Mesenteric fat pad (tissue), 1 donor: ENCODE measurements at places on chromosomes 16 and 17.
A peak's percentile ranks its signal among the peaks of the same experiment; 100 is the strongest.

- DNase-seq: no peak
These were observed 5.7 kb upstream of the MPRIP start for GRCh38 chr17:17036524-17036998.

DNA sequence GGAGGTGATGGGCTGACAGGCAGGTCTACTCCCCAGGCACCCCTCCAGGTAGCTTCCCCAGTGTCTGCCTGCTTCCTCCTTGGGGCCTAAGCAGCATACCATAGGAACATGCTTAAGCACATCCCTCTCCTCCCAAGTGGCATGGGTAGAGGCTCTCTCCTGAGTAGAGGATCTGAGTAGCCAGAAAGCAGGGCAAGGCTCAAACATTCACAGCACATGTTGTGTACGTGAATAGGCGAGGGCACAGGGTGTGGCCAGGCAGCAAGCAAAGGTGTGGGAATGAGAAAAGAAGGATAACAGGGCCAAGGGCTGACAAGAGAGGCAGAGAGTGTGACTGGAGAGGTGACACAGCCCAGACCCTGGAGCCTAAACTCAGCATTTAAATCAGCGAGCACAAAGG, 29.7 kb upstream of the GFOD2 start:
- DNase-seq: no peak

DNA sequence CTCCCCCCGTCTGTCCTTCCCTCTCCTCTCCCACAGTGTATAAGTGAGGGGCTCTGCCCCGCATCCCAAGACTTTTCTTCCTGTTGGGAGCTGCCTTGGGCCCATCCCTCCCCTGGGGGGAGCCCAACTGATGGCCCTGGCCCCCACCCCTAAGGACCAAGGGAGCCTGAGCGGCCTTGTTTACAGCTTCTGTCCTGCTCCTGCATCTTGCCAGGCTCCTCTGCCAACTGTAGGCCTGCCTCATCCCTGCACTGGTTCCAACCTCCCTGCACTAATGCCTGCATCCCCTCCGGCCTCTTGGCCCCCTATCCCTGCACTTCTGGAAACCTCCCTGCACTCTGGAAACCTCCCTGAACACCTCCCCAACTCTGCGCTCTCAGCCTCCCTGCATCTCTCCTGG, 1.4 kb upstream of the PAGR1 start:
- DNase-seq: no peak

DNA sequence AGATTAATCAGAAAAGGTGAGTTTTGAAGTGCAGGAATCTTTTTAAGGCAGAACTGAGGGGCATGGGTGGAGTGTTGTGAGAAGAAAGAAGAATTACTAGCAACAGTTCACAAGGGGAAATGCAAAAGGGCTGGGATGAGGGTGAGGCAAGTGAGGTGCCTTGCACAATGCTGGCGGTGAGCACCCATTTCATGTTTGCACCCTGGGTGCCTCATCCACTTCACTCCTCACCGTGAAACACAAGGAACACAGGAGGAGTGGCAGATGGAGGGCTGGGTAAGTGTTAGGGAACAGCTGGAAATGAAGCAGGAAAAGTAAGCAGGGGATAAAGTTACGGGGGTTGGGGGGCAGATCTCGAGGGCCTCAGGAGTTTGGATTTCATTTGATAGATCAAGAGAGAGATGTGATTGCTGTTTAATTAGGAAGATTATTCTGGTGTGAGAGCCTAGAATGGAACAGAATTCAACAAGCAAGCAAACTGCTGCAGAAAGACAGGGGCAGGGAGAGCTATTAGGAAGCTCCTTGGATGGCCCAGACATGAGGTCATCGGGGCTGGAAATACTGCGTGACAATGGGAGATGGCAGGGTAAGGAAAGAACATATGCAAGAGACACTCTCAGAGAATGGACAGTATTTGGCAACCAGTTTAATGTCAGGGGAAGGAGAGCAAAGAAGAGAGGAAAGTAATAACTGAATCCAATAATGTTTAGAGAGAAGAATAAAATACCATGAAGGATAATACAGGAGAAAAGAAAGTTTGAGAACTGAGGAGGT, 8.3 kb upstream of the HEATR6 start:
- DNase-seq: no peak

- no peak for DNase-seq
These were observed 12.4 kb upstream of the ZNF19 start for GRCh38 chr16:71501547-71501946.

DNA sequence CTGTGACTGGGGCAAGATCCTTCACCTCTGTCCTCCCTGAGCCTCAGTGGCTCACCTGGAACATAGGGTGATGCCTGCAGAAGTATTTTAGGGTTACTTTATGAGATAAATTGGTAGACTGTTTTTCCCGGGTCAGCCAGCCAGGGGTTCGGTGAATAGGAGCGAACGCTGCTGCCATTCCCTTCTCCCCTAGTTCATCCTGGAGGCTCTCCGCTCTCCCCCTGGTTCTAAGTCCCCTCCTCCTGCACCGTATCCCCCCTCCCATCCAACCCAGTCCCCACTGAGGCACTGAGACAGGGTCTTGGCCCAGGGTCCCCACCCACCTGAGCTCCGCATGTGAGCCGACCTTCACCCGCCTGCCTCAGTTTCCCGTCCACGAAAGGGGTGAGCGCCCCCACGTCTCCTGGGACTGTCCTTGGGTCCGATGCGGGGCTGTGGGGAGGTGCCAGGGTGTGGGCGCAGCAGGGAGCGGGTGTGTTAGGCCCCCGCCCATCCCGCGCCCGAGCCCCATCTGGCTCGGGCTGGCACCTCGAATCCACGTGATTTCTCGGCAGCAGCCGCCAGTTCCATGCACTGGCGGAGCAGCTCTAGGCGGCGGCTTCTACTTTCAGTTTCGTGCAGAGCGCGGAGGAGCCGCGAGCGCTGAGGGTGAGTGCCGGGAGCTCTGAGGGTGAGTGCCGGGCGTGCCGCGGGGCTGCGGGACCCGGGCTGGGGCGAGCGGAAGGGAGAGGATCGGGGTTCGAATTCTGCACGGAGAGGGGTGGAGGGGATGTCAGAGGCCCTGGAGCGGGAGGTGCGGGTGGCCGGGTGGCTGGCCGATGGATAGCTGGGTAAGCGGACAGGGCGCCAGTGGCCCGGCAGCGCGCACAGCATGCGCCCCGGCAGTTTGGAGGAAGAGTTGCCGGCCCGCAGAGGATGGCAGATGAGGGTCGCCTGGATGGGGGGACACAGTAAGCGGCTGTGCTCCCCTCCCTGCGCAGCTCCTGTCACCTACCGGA, at the start of gene NLRC5:
Gene NLRC5 (plus strand): TSS at position 610 of the 998 bp plus-strand sequence. CDS start 31,156 bp downstream, outside the sequence.
- peak; percentile 96 for DNase-seq

DNA sequence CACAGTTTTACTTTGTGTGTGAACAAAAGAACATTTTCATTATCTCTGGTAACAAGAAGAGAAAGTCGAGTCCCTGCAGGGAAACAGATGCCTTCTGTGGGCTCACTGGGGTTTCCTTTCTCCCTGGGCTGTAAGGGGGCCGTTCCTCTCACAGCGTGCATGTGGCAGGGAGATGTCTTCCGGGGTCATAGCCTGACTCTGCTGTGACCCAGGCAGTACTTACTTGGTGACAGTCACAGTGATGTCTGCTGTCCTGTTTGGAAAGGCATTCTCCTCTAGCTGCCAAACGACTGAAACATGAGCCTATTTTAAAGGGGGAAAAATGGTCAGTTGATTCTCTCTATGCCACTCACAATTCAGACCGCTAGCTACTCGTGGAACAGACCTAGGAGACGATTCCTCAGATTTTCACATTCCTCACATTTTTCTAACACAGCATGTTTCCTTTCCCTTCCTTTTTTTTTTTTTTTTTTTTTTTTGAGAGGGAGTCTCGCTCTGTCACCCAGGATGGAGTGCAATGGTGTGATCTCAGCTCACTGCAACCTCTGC, 7.3 kb downstream of the HASPIN start:
- DNase-seq: no peak

DNA sequence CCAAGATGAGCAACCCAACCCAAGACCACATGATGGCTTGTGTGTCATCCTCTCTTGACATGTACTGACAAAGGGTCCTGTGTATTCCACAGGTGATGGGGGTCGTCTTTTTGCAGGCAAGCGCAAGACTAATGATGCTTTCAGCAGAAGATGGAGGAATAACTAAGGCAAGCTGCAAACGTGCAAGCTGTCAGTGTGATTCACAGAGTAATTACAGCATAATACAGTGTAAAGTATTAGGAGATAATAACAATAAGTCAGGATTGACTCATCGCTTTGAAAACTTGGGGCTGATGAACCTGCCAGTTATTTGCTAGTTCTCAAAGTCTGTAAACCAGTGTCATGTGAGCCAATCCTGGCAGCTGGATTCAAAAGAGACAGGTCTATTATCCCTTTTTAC, 41.6 kb upstream of the ASIC2 start:
- DNase-seq: no peak

GRCh38 chr17:57699751-57700219, 45.3 kb downstream of the CCDC182 start:
- DNase-seq: no peak

DNA sequence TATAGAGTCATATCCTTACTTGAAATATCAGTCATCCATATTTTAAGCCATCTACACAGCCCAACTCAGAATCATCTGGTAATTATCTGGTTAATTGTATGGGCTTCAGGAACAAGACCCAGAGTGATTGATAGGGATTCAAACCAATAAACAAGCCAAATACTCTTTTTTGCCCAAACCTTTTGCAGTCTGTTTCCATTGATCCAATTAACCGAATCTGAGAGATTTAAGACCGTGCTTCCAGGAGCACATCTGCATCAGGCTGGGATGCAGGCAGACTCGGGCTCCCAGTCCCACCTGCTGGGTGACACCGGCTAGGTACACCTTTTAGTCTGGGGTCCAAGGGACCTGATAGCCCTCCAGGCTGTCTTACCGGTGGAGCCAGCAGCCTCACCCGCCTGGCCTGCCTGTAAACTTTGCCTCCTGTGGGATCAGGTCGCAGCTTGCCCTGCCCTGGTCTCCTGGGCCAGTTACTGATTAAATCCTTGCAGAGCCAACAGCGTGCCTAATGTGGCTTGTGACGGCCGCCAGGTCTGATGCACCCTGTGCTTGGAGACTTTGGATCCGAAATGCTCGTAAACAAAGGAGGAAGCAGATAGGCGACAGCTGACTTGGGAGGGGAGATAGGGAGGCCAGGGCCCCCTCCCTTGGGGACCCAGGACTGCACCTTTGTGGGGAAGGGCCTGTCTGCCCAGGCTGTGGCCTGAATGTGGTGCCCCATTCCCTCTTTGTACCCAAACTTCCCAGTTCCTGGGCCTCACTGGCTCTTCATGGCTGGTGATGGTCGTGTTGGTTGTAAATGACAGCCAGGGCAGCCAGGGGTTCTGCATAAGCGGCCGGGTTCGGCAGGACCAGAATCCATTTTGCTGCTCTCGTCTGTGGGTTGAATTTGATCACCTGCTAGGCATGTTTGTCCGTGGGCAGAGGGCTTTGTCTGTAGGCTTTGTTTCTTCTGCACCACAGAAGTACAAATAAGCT, 3.8 kb downstream of the CMIP start:
- no peak for DNase-seq

DNA sequence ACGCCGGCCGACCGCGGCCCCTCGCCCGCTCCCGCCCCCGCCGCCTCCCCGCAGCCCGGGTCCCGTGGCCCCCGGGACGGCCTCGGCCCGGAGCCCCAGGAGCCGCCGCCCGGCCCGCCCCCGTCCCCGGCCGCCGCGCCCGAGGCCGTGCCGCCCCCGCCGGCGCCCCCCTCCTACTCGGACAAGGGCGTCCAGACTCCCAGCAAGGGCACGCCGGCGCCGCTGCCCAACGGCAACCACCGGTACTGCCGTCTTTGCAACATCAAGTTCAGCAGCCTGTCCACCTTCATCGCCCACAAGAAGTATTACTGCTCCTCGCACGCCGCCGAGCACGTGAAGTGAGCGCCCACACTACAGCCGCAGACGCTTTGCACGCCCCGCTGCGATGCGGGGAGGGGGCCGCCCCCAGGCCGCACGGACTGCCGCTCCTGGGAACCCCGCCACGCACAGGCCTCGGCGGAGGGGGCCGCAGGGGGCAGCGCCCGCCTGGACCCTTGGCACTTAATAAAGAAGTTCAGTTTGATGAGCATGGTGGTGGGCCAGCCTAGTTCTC, 35.5 kb upstream of the ZC3H18 start:
- no peak for DNase-seq

GRCh38 chr17:82865774-82866395, 26.1 kb upstream of the ZNF750 start:
- no peak for DNase-seq

DNA sequence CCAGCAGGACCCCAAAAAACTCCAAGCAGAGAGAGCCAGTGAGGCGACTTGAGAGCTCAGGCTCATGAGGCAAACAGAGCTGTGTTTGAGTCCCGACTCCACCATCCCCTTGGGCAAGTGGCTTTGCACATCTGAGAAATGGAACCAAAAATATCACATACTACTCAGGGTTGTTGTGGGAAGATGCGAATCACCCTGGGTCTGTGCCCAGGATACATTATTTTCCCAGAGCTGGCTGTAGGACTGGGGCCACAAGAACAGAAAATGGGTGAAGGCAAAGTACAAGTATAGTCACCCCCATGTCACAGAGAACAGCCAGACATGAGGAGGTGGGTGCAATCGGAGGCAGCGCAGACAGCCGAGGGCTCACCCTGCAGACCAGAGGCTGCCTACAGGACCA, 127.3 kb downstream of the GAS7 start:
- DNase-seq: no peak

DNA sequence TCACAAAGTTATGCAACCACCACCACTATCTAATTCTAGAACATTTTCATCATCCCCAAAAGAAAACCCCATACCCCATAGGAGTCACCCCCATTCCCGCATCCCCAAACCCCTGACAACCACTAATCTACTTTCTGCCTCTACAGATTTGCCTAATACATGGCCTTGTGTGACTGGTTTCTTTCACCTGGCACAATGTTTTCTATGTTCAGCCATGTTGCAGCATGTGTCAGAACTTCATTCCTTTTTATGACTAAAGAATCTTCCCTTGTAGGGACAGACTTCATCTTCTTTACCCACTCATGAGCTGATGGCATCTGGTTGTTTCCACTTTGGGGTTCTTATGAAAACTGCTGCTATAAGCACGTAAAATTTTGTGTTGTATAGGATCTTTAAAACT, 34.6 kb downstream of the CYTH1 start:
- DNase-seq: no peak

DNA sequence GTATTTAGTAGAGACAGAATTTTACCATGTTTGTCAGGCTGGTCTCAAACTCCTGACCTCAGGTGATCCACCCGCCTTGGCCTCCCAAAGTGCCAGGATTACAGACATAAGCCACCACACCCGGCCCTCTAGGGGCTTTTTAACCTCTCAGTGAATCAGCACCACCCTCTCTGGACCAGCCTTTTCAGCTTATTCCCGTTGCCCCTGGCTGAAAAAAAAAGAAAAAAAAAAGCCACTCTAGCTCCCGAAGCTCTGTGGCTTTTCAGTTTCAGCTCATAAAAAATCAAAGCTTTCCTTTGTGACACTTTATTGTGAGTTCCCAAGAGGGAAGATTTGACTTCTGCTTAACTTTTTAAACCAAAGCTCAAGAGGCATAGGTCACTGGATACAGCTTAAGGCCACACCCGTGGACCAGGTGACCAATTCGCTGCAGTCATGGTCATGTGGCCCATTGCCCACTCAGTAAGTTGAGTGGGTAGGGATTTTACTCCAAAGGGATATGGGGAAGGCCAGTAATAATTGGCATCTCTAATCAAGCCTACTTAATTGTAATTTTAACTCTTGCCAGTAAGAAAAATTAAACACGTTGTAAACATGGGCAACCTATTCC, 46.6 kb upstream of the MED13 start:
- DNase-seq: no peak
